ENCODE measurements at places on chromosomes 12 and 14. TPM values are rescaled to one million over a fixed set of nuclear protein-coding genes. Genes with fewer than 3 reads are reported as not detected.

- DNase-seq = no peak
These were observed 25.9 kb upstream of the ESRRB start for GRCh38 chr14:76349993-76350392.

STON2 gene
- 6.3 TPM for total RNA-seq

RERG gene
- 1.5 TPM for total RNA-seq

KRT85 gene
- not detected for total RNA-seq

DNA sequence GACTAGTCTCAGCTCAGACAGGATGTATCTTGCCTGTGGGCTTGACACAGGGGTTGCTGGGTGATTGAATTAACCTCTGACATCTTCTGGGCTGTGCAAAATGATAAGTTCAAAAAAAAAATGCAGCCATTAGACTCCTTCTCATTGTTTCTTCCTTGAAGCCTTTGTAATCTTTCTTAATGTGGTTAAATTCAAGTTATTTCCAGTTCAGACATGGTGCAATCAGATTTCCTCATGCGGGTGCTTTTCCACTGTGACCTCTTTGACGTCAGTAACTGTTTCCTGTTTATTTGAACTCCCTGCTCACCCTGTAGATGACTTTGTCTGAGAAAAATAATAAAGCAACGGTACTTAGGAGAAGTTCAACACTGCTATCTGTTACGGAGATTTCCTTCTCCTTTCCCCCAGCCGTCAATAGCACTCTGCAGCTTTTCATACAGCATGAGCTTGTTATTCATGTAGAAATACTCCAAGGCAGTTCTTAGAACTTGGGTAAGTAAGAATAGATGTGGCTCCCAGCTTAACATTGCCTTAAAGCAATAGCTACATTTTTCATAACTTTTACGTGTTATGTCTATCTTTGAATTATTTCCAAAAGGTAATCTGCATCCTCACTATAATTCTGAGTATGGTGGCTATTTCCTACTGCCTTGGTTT, 155.5 kb downstream of the PRKCH start:
- peak; percentile 67 for DNase-seq

DNA sequence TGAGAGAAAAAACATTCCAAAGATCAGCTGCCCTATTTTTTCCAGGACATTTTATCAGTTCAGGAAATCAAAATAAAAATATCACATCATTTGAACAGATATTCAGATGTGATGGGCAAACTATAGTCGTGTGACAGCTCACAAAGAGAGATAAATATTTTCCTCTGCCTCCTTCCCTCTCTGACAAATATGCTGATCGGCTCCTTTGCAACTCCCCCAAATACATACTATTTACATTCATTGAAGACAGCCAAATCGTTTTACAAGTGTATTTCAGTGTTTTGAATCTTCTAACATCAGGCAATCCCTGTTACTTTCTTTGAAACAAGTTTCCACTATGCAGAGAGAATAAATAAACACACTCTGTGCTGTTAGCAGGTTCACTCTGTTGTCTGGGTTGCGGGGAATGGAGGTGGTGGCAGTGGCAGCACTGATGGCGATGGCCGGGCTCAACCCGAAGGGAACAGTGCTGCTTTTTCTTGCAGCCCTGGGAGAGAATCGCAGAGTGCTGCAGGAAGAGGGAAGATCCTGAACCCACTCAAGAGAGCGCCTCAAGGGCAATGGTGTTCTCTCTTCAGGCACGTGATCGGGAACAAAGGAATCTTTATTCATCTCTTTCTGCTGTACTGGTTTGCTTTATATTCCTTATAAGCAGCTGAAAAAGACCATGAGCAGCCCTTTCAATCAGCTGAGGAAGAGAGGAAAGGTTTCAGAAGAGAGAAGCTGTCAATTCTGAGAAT, 142.5 kb downstream of the PHLDA1 start:
- DNase-seq = no peak

GRCh38 chr14:40487824-40488223, 1055.6 kb upstream of the FBXO33 start:
- DNase-seq = no peak

- no peak for DNase-seq
These were observed 4.3 kb upstream of the HOXC12 start for GRCh38 chr12:53950437-53950773.

IL26 gene
- total RNA-seq = not detected

DNA sequence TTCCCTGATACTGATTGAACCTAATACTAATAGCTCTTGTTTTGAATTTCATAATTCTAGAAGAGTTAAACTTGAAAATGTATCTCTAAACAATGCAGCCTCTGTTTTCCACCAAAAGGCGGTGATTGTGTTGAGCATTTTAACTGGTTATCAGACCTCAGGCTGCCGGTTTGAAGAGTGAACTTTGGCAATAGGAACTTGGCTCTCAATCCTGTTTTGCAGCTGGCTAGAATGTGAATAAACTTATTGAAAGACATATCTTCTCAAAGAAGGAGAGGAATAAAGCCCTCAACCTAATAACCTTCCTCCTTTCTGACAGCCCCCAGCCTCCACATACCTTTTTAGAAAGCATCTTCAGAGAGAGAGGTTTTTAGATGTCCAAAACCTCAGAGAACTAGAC, 105.4 kb downstream of the SRGAP1 start:
- DNase-seq = no peak

GRCh38 chr12:108507971-108508642, 7.0 kb upstream of the FICD start:
- DNase-seq = no peak

KCNH5 gene
- total RNA-seq = not detected

DNA sequence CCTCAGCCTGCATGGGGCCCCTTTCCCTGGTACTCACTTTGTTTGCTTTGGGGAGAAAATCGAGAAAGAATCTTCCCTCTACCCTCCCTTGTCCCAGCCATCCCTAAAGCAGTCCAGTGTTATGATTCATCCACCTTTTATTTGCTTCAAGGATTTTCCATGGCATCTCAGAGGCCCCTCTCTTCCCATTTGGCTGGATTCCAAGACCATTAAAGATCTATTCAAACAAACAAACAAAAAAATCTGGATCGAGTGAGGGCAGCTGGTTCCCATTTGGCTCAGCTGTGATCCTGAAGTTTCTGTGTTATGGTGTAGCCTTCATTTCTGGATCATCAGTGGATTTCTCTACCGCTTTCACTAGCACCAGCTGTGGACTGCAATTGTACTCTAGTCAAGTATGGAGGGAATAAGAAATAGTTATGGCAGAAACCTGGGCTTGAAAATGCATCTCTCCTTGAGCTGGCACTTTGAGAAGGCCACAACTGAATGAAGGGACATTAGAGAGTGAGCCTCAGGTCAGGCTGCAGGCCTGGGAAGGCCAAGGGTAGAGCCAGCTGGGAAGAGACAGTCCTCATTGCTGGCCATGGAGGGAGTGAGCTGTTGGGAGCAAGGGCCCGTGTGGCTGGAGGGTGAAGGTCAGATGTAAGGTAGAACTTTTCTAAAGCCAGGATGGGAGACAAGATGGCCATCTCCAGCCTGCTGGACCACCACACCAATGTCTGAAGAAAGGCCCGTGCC, 13.7 kb downstream of the KRT71 start:
- no peak for DNase-seq

SLC35F4 gene
- total RNA-seq = not detected

DNA sequence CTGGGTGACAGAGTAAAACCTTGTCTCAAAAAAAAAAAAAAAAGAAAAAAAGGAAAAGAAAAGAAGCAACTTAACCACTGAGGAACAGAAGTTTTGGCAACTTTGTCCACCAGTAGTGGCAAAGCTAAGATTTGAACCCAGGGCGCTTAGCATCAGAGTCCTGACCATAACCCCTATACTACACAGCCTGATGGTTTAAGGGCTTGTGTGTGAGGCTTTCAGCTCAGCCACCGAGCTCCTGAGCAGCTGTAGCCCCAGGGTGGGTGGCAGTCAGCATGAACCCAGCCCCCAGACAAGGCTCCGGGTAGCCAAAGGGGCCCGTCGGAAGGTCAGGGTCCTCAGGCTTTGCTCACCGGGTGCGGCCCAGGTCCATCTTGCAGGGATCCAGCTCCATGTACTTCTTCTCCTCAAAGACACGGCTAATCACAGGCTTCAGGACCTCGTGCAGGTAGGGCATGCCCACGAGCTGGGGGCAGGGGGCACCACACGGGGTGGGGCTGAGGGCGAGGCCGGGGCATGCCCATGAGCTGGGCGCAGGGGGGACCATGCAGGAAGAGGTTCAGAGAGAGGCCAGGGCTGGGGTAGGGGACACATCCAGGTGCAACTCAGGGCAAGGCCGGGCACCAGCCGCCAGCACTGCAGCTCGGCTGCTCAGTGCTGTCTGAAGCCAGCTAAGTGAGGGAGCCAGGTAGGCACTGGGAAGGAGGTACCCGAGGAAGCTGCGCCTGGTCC, 20.9 kb downstream of the RASAL1 start:
- no peak for DNase-seq

- no peak for DNase-seq
These were observed 1.1 kb upstream of the CCDC196 start for GRCh38 chr14:66485029-66485428.

- DNase-seq = no peak
These were observed 269.9 kb downstream of the CACNA1C start for GRCh38 chr12:2322554-2323120.

- DNase-seq = no peak
These were observed 74.6 kb downstream of the GLRX5 start for GRCh38 chr14:95609398-95609990.

KRT8 gene
- 235 TPM for total RNA-seq

DNA sequence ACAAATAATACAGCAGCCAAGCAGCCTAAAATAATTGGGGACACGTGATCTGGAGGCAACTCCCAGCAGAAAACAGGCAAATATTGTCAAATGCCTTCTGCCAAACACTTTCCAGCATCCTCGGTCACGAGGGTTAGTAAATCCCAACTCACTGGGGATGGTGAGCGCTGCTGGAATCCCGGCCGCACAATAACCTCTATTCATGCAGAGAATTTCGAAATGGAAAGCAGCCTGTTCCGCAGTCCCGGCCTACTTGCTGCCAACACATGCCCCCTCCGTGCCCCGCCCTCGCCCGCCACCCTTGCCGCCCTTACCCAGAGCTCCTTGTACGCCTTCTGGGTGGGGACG, 62.2 kb downstream of the RFX4 start:
- DNase-seq = peak; percentile 68

- DNase-seq = no peak
These were observed 185.1 kb downstream of the CHST11 start for GRCh38 chr12:104641862-104642261.

DNA sequence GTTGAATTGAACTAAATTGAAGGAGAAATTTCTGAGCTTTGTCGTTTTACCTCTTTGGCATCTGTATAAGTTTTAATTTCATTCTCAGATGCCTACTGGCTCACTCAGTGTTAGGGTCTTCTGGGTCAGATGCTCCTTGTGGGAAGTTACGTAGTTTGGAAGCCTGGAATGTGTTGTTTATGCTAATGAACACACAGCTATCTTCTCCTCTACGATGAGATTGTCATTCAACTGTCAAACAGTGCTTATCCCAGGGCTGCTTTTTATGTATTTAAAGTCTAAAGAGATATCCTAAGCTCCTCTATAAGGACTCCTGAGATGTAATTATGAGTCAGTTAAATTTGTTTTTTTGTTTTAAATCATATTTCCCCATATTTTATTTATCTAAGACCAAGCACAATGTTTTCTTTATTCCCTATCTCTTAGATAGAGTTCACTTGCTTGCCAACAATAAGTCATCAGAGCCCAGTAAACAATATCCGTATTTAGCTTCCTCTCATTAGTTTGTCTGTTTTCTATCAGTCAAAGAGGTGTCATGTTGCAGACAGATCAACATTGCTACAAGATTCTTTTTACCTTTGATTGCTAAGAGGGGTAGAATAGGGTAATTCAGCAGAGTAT, 368.0 kb upstream of the PDE3A start:
- DNase-seq = no peak

DNA sequence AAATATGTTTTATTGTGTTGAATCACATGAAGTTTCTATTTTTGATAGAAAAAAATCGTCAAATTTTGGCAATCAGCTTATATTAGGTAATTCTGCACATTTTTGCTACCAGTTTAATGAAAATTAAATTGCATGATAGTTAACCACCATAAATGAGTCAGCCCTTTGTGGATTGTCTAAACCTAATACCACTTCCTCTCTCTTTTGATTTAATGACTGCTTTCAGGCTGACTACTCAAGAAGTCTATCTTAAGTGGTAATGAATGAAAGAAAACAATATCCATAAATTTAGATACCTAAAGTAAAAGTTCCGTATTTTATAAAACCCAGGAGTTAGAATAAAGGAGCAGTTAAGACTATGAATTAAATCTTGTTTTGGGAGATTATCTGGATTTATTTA, 450.5 kb downstream of the TMEM117 start:
- no peak for DNase-seq

DNA sequence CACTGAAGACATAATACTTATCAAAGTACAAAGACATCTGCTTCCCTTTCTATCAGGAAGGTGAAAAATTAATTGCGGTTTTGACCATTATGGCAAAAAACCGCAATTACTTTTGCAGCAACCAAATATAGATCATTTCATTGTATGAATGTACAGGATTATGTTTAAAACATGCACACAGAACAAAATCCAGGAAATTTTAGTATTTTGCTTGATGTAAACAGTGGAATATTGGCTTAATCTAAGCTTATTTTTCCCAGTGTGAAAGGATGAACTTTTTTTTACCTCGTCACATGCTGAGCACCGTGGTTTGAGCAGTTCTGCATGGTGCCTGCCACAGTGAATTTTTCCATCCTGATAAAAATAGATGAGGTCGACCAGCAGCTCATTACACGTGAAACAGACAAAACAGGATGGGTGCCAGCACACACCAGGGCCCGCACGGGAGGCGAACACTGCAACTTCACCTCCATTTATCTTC, 121.2 kb downstream of the PRICKLE1 start:
- no peak for DNase-seq

DNA sequence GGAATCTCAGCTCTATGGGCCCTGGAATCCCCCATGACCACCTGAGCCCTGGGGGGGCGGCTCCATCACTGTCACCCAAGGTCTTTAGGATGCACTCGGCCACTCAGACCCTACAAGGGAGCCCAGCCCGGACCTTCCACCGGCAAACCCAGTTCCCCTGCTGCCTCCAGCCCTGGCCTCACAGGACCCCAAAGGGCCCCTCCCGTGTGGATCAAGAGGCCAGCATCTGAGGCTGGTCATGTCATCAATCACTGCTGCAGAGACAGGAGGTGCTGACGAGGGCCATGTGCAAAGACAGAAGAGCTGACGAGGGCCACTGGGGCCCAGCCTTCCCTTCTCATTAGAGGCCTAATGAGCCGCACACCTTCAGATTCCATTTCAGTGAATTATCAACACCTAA, 39.0 kb upstream of the SFSWAP start:
- DNase-seq = no peak

DNA sequence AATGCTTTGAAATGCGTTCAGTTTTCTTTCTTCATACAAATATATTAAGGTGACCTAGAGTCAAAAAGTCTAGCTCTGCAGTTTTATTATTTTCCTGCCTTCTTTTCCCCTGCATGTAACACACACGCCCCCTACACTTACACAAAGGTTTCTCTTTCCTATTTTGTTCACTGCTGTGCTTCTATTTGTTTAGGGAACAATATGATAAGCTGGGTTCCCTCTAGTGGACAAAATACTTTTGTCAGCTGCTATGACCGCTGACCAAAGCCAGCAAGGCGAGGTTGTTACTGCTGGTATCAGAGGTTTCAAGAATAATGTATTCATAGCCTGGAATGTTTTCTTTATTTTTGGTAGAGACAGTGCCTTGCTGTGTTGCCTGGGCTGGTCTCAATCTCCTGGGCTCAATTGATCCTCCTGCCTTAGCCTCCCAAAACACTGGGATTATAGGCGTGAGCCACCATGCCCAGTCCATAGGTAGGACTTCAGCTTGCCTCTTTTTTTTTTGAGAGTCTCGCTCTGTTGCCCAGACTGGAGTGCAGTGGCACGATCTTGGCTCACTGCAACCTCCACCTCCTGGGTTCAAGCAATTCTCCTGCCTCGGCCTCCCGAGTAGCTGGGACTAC, 33.4 kb downstream of the FNTB start:
- DNase-seq = no peak

Data from left lobe of liver (tissue), 2 donors.